ENCODE measurements at places on chromosomes 12 and 14.

GRCh38 chr12:67893022-67893580 is 96.1 kb upstream of the IFNG-AS1 start:
- DNase-seq, result no peak

GRCh38 chr12:32754111-32754510 is 1.6 kb downstream of the YARS2 start:
- no peak for DNase-seq

GRCh38 chr12:240566-240965 is 22.1 kb downstream of the SLC6A13 start:
- no peak for DNase-seq

GRCh38 chr14:63432228-63432627 is 110.9 kb downstream of the PPP2R5E start:
- DNase-seq, result no peak

- no peak for DNase-seq
Measured at GRCh38 chr14:54623279-54624004, 56.5 kb downstream of the SAMD4A start.

Data from 8988T (cell line).